ENCODE measurements at places on chromosomes 7 and 10.

GRCh38 chr7:50156706-50157105 lies 63.7 kb upstream of the ZPBP start:
- no peak for DNase-seq

- DNase-seq, result no peak
These were observed 35.8 kb downstream of the IQCE start for GRCh38 chr7:2594599-2594998.

GRCh38 chr10:35696392-35697287 lies 54.5 kb upstream of the FZD8 start:
- DNase-seq, result no peak

DNA sequence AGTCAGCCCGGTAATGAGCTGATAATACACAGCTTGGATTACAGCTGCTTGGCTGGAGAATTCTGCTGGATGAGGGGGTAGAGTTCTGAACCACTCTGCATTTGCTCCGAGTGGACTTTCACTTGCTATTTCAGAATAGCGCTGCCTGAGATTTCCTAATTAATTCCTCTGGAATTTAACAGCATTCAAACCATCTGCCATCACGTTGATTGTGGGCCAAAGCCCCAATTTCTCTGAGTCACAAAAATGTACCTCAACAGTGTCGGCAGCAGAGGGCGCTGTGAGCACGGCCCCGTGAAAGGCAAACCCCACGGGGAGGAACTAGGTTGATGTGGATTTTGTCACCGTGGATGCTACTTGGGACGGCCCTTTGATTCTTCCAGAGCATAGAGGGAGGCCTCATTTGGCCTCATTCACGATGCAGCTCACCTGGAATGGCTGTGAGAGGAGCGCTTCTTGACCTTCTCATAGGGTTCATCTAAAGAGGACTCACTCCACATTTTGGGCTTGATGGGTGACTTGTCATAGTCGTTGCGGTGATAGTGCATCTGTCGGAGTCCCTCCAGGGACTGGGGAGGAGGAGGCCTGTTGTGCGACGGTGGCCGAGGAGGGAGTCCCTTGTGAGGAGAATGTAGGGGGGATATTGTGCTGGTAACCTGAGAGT lies 73.3 kb downstream of the PRPF18 start:
- peak; percentile 70 for DNase-seq

GRCh38 chr10:74924251-74924963 lies 98.0 kb downstream of the KAT6B start:
- peak; percentile 95 for DNase-seq

DNA sequence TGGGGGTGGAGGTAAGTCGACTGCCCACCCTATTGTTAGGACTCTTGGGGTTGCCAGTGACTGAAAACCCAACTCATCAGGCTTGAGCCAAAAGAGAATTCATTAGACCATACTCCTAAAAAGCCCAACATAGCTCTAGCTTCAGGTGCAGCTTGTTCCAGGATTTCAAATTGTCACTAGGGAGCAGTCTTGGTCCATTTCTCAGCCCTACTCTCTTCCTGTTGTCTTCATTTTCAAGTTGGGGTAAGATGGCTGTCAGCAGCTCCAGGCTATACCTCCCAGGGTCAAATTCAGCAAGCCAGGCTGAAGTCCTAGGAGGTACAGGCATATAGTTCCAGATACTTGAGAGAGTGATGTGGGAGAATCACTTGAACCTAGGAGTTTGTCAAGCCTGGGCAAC lies 14.9 kb upstream of the COL13A1 start:
- peak; percentile 41 for DNase-seq

DNA sequence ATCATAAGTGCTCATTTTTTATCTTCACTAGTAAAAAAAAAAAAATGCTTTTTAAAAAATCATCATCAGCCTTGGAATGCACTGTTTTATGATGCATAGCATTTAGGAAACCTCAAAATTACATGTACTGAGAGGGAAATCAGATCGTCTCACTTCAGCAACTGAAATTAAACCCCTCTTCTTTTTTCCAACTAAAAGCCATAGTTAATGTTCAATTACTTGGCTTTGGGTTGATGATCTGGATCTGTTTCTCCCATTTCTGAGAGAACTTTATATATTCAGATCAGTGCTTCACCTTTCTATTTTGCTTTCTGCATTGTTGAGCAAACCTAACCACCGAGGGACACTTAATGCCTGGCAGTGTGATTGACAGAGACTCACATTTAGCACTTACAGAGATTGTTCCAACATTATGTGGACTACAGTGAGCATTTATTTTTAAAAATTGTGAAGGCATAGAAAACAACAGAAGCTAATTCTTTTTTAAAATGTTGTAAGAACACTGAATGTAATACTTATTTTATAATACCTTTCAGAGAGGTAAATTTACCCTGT lies 678.4 kb downstream of the PHTF2 start:
- peak; percentile 41 for DNase-seq

DNA sequence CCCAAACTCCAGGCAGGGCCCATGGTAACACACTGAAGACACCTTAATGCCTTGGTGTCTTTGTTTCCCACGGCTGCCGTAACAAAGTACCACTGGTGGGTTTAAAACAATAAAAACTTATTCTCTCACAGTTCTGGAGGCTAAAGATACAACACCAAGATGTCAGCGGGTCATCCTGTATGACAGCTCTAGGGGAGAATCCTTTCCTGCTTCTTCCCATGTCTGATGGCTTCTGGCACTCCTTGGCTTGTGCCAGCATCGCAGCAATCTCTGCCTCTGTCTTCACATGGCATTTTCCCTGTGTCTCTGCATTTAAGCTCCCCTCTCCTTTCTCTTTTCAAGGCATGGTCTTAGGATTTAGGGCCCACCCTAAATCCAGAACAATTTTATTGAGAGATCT lies 33.1 kb downstream of the PRSS2 start:
- DNase-seq, result no peak

DNA sequence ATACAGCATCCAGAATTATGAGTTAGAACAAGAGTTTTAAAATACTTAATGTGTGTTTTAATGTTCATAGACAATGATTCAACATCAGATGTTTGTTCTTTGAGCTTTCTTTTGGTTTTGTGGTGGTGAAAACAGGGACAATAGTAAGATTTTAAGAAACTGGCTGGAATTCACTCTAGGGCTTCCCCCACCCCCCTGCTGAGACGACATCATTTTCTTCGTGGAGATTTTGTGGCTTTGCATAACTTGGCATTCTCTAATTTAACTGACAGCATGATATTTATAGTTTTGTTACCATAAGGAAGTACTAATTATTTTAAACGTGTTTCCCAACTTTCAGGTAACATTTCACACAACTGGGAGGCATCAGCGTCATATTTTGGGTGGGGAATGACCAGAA lies 184.1 kb downstream of the BICC1 start:
- DNase-seq, result peak; percentile 73

GRCh38 chr7:155291045-155291530 lies 6.6 kb upstream of the INSIG1 start:
- peak; percentile 24 for DNase-seq

DNA sequence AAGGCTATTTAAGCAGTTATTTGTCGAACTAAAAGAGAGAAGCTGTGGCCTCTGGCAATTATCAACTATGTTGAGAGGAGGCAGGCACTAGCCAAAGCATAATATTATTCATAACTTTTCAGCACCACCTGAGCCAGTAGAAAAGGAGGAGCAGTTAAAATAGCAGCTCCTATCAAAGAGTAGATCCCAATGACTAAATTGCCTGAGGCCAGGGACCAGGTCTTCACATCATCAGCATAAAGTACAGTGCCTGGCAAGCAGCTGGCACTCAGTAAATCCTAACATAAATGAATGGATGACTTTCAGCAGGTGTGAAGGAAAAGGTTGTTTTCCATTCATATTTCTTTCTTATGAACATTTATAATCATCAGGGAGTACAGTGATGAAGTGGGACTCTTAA lies 309.0 kb upstream of the IMMP2L start:
- DNase-seq, result no peak

- peak; percentile 90 for DNase-seq
These were observed 97.6 kb downstream of the PRPF18 start for GRCh38 chr10:13684252-13684791.

DNA sequence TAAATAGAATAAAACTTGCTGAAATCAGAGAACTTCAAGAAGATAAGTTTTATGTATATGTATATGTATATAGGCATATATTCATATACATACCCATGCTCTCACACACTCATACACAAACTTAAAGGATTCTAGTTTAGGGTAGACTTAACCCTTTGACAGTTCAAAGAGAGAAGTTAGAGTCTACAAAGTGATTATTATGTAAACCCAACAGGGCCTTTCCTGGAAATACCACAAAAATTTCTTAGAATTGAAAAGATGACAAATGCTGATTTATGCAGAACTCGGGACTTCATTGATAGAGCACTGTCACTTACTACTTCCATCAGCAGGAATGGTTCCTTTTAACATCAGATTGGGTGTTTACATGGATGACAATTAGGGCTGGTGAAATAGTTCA lies 763.5 kb downstream of the AUTS2 start:
- no peak for DNase-seq

DNA sequence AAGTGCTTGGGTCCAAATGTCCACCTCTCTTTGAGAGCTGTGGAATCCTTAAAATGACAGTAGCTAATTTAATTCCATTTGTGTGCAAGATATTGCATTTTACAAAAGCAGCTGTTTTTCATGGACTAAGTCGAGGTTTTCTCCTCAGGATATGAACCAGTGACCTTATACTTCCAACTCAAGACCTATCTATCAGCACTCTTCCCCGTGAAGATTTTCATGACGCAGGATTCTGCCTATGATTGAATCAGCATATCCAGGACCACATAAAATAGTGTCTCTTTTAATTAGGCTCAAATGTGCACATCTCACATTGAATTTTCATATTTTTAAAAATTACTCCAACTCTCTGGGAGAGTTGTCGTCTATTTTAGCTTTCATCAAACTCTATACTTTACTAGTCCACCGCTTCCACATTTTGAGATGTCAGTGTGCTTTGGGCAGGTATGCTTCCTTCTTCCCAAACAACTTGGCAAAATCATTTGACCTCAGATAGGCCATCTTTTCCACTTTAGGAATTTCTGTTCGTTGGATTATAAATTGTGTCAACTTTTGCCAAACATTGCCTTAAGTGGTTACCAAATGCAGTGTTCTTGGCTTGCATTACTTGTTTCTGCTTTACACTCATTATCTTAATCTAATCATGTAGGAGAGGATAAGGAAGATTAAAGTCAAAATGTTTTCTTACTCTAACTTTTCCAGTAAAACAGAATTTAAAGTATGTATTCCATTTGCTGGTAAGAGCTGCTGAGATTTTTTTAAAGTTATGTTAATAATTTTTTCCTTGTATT lies 39.4 kb downstream of the SEMA3A start:
- no peak for DNase-seq

DNA sequence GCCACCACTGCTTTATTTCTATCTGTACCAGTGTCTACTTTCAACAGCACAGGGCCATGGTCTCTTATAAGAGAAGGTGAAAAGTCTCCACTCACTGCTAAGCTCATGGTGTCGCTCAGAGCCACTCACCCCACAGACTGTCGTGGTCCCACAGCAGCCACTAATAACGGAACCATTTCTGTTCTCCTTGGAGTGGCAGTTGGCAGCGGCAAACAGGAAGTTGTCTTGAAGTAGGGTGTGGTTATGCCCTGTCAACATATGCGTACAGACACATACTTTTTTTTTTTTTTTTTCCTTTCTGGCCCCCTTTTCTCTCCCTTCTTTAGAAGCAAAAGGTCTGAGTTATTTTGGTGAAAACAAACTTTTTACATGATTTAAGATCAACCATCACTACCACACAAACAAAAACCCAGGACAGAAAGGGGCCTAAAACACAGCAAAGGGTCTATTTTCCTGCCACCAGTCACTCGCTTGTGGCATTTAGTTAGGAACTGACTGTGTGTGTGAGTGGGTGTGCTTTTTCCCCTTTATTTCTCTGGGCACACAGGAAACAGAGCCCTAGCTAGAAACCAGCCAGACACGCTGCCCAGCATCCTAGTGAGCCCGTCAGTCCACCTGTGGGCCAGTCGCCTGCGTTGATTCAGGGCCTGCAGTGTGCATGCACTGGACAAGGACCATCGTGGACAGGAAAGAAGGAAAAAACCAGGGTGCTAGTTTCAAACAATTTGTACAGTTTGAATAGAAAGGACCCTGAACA lies 96.7 kb upstream of the EFCAB10 start:
- DNase-seq, result no peak

- DNase-seq, result no peak
These were observed 64.6 kb upstream of the PCBD1 start for GRCh38 chr10:70952921-70953320.

DNA sequence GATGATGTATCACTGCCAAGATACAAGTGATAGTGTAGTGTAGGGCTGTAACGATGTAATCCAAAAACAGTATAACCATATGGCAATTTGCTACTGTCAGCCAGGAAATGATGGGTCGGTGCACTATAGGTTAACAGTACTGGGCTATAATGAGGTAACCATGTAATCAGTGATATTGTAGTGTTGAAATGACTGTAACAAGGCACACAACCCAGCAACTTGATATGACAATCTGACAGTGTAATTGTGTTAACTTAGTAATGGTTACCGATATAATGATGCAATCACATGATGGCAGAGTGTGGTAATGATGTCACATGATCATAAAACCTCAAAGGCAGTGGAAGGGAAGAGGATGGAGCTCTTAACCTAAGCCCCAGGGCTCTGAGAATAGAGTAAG lies 73.8 kb upstream of the SLF2 start:
- no peak for DNase-seq

DNA sequence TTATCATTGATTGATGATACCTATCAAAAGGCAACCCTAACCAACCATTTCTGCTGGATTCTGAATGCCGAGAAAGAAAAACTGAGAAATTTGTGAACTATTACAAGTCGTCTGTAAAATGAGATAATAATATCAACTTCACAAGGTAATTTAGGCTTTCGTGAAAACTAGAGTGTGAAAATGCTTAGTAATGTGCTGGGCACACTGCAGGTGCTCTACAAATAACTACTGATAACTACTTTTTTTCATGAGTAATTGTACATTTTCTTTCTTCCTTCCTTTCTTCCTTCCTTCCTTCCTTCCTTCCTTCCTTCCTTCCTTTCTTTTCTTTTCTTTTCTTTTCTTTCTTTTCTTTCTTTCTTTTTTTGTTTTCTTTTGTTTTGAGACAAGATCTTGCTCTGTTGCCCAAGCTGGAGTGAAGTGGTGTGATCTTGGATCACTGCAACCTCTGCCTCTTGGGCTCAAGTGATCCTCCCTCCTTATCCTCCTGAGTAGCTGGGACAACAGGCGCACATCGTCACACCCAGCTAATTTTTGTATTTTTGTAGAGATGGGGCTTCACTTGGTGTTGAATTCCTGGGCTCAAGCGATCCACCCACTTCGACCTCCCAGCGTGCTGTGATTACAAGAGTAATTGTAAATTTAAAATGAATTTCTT lies 42.9 kb downstream of the BMPR1A start:
- DNase-seq, result no peak

DNA sequence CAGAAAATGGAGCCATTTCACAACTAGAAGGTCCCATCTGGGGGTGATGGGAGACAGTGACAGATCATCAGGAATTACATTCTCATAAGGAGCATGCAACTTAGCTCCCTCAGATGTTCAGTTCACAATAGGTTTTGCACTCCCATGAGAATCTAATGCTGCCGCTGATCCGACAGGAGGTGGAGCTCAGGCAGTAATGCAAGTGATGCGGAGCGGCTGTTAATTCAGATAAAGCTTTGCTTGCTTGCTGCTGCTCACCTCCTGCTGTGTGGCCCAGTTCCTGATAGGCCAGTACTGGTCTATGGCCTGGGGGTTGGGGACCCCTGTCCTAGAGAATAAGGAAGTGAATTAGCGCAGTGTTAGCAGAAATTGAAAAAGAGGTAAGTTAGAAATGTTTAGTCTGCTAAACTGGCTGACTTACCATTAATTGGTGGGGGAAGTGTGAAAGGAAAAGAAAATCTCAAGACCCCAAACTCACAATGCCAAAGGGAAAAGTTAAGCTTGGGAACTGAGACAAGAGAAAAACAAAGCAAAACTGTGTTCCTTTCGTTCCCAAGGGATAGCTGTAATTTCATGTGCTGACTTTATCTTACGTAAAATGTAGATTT lies 76.4 kb downstream of the LYZL2 start:
- DNase-seq, result no peak

Measured in fibroblast of skin of right biceps (primary cell).